Right lobe of liver (tissue), 6 donors: ENCODE measurements at places on chromosomes 12 and 14. TPM values are rescaled to one million over a fixed set of nuclear protein-coding genes. Genes with fewer than 3 reads are reported as not detected.

The KLHL28 gene
- 6.0 TPM for total RNA-seq

The OASL gene
- total RNA-seq = 5.1 TPM

The BCL11B gene
- 0.24 TPM for total RNA-seq

The FOXA1 gene
- total RNA-seq = 30.5 TPM

The HOXC4 gene
- total RNA-seq = not detected

The GOLGA5 gene
- 25.6 TPM for total RNA-seq

The SERPINA12 gene
- not detected for total RNA-seq

The TNFRSF1A gene
- 128 TPM for total RNA-seq

The DAD1 gene
- 107 TPM for total RNA-seq

The OR6C76 gene
- not detected for total RNA-seq

The EPYC gene
- total RNA-seq = not detected

The PSMC1 gene
- 40.1 TPM for total RNA-seq

GRCh38 chr12:6695313-6696045, 5.1 kb downstream of the PIANP start:
- DNase-seq = no peak

- DNase-seq = peak; percentile 41
Observed at GRCh38 chr14:104110491-104111209, 25.1 kb downstream of the ASPG start.

DNA sequence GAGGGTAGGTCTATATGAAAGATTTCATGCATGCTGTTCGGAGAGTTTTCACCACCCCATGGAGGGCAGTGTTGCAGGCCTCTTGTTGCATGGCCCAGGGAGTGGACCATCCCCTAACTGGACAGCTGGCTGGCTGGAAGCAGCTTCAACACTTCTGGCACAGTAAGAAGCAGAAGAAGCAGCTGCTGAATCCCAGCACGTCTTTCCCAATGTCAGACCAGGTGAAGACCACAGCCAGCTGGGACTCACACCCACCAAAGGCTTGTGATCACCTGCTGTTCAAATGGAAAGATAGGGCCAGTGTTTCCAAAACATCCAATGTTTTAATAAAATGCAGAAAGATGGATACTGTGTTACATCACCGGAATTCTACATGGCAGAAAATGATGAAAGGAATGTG, 1423.6 kb downstream of the AACS start:
- no peak for DNase-seq

- no peak for DNase-seq
Observed at GRCh38 chr12:31363416-31363809, 37.5 kb upstream of the SINHCAF start.

DNA sequence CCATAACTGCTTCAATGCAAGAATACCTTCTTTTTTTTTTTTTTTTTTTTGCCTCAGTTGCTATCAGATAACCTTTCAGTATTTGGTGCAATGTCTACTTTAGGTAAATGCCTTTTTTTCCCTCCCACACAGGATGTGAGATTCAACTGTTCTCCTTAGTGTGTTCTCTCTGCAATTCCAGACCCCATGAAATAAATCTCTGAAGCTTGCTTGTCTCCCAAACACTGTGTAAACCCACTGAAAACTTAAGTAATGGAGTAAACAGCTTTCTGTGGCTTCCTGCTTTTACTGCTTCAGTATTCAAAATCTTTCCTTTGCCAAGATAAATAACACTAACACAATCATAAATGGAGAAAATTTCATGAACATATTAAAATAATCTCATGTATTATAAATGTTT, 55.8 kb upstream of the CLEC14A start:
- DNase-seq = no peak

DNA sequence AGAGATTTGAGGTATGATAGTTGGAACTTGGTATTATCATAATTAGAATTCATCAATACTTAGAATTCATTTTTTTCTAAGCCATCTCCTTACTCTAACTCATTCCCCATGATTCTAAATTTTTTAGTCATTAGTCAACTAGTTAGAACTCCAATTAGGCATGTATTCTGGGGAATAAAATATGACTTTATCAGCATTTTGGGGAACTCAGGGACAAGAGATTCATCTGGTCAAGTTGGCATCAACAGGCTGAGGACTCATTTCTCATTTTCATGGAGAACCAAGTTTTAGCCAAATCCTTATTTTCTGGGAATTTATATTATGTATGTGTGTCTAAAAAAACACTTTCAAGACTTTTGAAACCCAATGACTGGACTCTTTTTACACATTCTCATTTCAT, 29.2 kb downstream of the DIP2B start:
- DNase-seq = no peak

GRCh38 chr12:82223426-82223825, 134.8 kb downstream of the CCDC59 start:
- DNase-seq = no peak

DNA sequence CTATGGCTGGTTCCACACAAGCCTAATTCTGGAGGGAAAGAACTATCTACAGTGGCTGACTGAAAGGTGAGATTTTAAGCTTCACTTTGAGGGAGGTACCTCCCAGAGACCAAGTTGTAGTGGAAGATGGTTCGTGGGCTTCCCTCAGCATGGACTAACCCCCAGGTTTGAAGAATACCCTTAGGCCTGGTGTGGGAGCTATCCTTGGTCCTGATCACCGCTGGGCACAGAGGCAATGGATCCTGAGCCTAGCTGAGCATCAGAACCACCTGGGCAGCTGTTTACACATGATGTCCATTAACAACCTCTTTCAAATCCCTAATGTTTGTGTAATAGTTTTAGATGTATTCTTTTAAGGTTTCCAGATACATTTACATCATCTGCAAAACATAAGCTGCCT, 10.3 kb downstream of the DAO start:
- no peak for DNase-seq

GRCh38 chr12:120472521-120472920, 3.0 kb upstream of the SRSF9 start:
- no peak for DNase-seq

GRCh38 chr14:70753518-70753953, 55.8 kb downstream of the MAP3K9 start:
- DNase-seq = peak; percentile 38

- no peak for DNase-seq
Observed at GRCh38 chr14:95190346-95190840, 33.1 kb upstream of the DICER1 start.

DNA sequence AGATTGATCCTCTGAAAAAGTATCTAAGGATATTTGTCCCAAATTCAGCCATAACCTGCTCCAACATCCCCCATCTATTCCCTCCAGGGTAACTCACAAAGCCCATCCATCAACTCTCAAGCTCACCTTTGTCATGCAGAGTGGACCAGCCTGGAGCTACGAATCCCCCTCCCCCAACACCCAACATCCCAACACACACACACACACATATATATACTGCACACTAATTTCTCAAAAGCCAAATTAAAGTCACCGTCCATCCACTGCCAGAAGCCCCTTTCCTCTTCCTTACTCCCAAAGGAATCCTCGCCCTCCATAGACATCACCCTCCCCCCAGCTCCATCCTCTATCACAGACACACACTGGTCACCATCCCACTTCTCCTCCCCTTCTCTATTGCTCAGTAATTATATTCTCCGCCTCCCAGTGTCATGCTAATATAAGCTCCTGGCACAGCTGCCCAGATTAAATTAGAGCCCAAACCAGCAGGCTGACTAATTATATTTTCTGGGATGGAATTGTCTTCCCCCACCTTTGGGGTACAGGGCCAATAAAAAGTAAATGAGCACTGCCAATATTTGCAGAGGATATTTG, 13.5 kb upstream of the TESPA1 start:
- DNase-seq = no peak

GRCh38 chr14:39868251-39868650, 436.0 kb upstream of the FBXO33 start:
- DNase-seq = no peak

- no peak for DNase-seq
Observed at GRCh38 chr12:2495417-2496112, 299.2 kb upstream of the FKBP4 start.

DNA sequence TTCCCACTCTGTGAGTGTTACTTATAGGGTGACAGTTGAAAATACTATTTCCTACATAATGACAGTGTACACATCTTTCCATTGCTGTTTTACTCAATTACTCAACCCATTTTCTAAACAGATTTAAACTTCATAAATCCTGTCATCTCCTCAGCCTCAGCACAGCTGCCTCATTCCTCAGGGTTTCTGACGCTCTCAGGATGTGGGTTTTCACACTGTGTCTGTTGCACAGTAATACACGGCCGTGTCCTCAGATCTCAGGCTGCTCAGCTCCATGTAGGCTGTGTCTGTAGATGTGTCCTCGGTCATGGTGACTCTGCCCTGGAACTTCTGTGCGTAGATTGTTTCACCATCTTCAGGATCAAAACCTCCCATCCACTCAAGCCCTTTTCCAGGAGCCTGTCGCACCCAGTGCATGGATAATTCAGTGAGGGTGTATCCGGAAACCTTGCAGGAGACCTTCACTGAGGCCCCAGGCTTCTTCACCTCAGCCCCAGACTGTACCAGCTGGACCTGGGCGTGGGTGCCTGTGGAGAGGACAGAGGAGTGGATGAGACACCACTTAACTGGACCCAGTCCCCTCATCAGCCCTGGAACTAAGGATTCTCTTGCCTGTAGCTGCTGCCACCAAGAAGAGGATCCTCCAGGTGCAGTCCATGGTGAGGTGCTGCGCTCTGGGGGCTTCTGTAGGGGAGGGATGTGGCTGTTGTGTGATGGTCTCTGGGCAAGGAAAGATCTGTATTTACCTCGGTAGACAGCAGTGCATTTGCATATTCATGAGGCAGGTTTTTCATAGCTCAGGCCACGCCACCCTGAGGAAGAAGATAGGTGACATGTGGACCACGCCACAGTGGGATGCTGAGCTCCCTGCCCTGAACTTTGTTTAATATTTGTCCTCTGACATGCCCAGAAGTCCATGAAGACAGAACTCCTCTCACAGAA, 750.2 kb downstream of the TMEM121 start:
- DNase-seq = no peak

DNA sequence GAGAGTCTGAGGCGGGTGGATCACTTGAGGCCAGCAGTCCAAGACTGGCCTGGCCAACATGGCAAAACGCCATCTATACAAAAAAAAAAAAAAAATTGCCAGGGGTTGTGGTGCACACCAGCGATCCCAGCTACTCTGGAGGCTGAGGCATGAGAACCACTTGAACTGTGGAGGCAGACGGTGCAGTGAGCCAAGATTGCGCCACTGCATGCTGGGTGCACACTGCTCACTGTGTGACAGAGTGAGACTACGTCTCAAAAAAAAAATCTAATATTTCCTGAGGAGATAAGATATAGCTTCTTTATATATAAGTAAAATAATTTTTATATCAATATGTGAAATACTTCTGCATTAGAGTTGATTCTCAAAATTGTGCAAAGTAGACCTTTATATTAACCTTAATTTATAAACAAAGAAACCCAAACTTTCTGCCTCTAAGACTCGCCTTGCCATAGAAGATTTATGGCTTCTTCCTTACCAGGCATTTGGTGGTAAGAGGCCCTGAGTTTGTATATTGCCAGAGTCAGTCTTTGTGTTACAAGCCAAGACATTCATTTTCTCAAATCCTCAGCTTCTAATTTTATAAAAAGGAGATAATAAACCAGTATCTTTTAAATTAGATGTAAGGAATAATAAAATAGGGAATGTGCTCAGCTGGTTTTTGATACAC, 1226.7 kb downstream of the FLRT2 start:
- no peak for DNase-seq

DNA sequence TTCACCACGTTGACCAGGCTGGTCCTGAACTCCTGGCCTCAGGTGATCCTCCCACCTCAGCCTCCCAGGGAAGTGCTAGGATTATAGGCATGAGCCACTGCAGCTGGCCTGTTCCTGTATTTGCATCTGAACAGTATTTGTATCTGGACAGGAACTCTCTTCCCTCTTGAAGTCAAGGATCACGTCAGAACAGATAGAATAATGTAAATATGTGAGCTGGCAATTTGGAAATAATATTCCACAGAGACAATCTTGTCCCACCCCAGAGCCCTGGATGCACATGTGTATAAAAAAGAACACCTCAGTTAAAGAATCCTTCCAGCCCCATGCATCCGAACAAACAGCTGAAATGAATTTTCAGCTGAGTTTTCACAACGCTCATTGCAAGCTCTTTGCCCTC, 118.3 kb downstream of the VEZT start:
- no peak for DNase-seq

GRCh38 chr12:132103542-132104308, 40.4 kb downstream of the DDX51 start:
- no peak for DNase-seq

DNA sequence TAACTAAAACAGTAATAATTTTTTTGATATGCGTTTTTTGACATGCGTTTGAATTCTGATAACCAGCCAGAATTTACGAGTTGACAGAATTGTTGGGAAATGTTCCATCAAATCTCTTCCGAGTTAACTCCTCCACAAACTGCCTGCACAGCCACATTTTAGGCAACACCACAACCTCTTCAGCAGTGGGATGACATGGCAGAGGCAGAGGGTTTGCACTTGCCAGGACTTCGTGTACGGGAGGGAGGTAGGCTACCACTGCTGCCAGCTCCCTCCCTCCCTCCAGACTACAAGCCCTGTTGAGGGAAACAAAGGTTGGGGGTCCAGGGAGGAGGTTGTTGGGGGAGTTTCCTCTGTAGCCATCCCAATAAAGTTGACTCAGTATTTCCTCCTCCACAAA, 14.5 kb upstream of the ACTR6 start:
- DNase-seq = peak; percentile 23

DNA sequence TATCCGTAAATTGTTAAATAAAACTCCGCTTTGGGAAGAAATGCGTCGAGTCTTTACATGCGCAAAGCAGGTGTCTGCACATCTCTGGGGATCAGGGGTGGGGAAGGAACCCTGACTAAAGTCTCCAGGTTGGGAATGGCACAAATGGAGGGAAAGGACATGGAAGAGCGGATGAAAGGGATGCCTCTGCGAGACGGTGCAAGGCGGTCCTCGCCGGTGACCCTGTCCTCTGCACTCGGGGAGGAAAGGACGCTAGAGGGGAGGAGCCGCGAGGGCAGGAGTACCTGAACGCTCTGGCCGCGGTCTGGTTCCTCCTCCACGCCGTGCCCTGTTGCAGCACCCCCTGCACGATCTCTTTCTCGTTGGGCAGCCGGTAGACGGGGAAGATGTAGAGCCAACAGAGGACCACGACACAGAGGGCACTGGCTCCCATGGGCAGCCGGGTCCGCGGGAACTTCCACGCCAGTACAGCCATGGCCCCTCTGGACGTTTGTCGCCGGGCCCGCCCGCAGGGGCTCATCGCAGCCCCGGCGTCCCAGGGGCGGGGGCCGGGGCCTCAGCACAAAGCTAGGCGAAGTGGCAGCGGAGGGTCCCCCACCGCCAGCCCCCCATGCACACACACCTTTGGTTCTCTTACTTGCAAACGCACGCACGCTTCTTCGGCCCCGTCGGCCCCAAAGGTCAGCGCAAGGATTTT, 646 bp downstream of the ST8SIA1 start:
- DNase-seq = no peak
